ENCODE measurements at places on chromosomes 16 and 17.

GRCh38 chr16:53541326-53541725, 38.3 kb upstream of the AKTIP start:
- no peak for DNase-seq

DNA sequence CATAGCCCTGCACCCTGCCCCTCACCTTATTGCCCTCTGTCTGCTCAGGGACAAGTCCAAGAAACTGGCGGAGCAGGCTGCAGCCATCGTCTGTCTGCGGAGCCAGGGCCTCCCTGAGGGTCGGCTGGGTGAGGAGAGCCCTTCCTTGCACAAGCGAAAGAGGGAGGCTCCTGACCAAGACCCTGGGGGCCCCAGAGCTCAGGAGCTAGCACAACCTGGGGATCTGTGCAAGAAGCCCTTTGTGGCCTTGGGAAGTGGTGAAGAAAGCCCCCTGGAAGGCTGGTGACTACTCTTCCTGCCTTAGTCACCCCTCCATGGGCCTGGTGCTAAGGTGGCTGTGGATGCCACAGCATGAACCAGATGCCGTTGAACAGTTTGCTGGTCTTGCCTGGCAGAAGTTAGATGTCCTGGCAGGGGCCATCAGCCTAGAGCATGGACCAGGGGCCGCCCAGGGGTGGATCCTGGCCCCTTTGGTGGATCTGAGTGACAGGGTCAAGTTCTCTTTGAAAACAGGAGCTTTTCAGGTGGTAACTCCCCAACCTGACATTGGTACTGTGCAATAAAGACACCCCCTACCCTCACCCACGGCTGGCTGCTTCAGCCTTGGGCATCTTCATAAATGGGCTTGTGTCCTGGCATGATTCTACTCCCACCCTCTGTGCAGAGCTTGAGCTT, 6.3 kb upstream of the NFATC3 start:
- no peak for DNase-seq

DNA sequence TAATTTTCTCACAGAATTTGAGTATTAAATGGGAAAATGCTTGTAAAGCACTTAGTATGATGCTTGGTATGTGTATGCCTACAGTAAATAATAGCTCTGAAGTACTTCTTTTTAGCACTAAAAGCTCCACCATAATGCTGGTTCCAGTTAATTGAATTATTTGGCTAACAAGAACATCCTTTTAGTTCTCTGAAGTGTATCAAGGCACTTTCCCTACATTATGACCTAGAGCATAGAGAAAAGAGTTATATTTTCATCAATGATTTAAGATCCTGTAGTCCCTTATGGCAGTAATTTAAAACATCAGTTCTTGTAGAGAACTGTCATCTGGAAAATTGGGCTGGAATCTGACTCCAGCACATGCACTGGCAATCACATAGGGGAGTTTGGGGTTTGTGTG, 21.9 kb upstream of the PHAF1 start:
- DNase-seq: no peak

GRCh38 chr16:53848277-53848942, 144.5 kb downstream of the FTO start:
- DNase-seq: no peak

- peak; percentile 23 for DNase-seq
These were observed 31.8 kb downstream of the USP7 start for GRCh38 chr16:8931859-8932258.

- DNase-seq: no peak
These were observed 12.0 kb downstream of the USP36 start for GRCh38 chr17:78828470-78829185.

- DNase-seq: no peak
These were observed 6.8 kb downstream of the MEAK7 start for GRCh38 chr16:84497418-84498222.

- DNase-seq: no peak
These were observed 1.3 kb upstream of the CUEDC1 start for GRCh38 chr17:57956291-57957119.

DNA sequence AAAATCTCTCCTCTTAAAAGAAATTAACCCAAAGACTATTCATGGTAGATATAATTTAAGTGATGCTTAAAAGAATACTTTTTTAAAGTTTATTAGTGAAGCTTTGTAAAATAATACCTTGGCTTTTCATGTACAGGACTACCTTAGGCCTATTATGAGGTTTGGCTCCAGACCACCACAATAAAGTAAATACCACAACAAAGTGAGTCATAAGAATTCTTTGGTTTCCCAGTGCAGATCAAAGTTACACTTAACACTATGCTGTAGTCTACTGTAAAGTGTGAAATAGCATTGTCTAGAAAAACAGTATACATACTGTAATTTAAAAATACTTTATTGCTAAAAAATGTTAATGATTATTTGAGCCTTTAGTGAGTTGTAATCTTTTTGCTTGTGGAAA, 31.7 kb downstream of the CLTC start:
- DNase-seq: no peak

- no peak for DNase-seq
These were observed 55.8 kb downstream of the CDRT4 start for GRCh38 chr17:15411384-15412198.
